Germinal center (tissue), 1 donor: ENCODE measurements at places on chromosomes 4 and X.
A peak's percentile ranks its signal among the peaks of the same experiment; 100 is the strongest.

DNA sequence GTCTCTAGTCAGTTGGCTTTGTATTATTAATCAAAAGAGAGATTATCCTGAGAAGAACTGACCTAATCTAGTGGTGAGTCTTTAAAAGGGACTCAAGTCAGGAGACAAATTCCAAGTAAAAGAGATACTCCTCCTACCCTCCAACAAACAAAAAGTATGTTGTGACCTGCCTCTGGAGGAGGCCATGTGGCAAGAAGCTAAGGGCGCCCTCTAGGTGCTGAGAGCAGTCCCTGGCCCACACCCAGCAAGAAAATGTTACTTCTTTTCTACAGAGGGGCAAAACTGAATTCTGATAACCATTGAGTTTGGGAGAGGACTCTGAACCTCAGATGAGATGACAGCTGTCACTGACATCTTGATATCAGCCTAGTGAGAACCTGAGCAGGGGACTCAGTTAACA, 953.6 kb upstream of the AGA start:
- no peak for DNase-seq

DNA sequence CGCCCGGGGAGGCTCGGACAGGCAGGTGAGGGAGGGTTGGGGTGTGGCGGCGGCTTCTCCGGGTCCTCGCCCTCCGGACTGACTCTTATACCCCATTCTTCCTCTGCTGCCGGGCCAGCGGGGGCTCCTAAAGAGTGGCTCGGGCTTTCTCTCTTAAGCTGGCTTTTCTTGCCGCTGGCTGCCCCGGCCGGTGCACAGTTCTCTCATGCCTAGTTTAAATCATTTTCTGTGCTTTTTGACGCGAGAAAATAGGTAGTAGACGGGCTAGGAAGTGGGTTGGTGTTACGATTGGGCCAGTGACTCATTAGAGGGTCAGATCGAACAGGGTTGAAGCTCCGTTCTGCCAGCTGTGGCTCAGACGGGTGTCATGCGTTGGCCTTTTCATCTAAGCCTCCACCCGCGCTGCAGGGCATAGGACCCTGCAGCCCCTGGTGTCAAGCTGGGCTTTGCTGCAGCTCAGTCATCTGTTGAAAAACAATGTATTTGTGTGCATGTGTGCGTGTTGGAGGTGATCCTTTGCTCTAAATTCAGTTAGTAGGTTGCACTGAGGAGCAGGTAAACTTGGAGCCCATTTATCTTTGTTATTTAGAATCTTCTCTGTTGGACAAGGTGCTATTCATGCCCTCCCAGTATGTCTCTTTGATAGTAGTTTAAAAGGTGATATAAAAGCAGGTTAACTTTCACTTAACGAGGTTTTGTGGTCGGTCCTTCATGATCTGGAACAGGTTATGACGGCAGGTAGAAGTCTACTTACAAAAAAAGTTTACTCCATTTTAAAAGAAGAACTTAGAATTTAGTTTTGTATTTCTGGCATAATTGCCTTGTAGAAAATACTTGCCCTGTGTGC, 802 bp downstream of the BMP2K start:
- DNase-seq = peak; percentile 56

- no peak for DNase-seq
These were observed 71.2 kb downstream of the SUPT20HL2 start for GRCh38 chrX:24242649-24243175.

GRCh38 chrX:139120760-139121159, 409.2 kb upstream of the FGF13 start:
- no peak for DNase-seq

GRCh38 chr4:40327340-40327739, 7.8 kb upstream of the CHRNA9 start:
- DNase-seq = no peak

DNA sequence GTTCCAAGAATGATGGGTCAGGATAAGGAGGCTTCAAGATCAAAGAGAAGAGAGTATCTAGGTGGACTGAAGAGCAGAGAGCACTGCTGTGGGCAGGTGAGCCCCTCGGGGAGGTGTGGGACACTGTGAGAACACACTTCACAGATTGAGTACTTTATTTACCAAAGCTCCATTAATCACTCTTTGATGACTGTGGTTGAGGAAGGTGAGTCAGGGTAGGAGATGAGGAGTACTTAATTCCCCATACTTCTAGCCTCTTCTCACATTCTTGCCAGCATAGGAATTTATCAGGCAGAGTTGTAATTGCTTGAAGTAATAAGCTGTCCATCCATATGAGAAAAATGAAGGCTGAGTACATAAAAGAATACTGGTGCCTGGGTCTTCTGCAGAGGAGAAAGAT, 375.3 kb downstream of the PCDH10 start:
- DNase-seq = no peak

DNA sequence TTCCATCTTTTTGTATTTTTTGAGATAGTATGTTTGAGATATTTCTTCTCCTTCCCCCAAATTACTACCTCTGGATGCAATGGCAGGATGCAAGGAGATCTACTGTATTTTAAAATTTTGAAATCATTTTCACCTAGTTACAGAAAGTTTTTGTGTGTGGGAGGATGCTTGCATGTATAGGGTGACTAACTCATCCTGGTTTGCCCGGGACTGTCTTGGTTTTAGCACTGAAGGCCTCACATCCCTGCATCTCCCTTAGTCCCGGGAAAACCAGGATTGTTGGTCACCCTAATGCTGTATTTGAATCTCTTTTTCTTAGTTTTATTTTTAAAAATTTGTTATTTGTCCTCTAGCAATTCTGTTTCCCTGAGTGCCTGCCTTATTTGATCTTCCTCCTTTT, 12.1 kb downstream of the SUPT20HL2 start:
- no peak for DNase-seq

- DNase-seq = no peak
These were observed 140.6 kb upstream of the ARX start for GRCh38 chrX:25156323-25156722.

DNA sequence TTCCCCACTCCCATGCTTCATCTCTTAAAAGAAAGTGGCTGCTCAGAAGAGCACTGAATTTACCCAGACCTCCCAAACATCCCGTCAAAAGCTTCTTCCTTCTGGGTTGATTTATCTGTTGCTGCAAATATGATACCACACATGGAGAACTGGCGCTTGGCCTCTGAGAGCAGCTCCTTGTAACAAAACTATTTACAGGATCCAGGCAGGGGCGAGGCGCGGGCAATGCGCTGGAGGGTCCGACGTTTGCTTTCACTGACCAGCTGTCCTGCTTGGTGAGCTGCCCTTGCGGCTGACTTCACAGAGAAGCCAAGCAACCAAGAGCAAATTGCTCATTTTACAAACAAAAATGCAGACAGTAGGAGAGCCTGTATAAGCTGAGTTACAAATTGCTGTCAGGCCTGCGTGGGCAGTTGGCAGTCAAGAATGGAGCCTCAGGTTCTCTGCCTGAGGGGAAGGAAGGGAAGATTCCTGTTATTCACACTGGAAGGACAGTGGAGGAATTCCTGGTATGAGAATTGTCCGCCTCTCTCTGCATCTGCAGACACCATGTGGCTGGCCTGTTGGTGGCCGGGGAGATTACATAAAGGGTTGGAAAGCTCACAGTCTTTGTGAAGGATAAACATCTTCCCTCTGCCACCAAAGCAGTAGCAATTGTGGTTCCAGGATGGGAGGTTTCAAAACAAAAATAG, 192.2 kb upstream of the LEF1 start:
- no peak for DNase-seq

DNA sequence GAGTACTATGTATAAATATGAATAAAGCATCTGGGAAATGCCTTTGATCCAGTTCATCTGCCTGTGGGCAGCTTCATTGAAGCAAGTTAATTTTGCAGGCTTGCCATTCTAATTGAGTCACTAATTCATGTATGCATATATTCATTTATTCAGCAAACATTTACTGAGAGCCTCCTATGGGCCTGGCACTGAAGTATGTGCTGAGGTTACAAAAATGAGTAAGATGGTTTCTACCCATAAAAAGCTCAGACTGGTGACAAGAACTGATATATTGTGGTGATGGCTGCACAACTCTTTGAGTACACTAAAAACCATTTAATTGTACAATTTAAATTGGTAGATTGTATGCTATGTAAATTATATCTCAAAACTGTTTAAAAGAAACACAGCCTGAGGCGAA, 1.1 kb upstream of the MRPL1 start:
- DNase-seq = no peak

DNA sequence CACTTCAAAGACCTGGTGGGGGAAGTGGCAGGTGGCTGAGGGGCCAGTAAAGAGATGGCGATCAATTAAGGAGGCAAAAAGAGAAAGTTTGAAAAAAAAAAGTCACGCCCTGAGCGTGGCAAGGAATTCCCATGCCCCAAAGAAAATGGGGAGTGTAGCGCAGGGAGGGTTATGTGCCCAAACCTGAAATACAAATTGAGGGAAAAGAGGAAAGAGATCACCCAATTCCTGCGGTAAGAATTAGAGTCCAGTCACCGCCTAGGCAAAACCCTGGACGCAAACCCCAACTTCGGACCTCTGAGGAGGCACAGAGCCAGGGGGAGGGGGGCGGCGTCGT, 595 bp downstream of the ENOX2 start:
- no peak for DNase-seq

DNA sequence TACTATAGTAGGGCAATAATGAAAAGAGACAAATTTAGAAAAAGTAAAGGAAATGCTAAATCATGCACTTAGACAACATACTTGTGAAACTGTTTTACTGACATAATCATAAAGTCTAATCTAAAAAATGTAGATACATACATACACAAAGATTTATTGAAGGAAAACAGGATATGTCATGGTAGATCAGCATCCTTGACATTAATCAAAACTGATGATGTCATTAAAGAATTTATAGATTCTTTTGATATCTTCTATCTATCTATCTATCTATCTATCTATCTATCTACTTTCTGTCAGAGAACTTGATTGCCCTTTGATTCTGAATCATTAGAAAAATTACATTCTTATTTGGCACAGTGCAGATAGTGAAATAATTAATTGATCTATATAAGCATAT, 311.3 kb downstream of the CCSER1 start:
- no peak for DNase-seq

- no peak for DNase-seq
These were observed 124.4 kb downstream of the KLHL13 start for GRCh38 chrX:117992192-117992723.

GRCh38 chr4:67687636-67688035, 13.3 kb downstream of the UBA6 start:
- DNase-seq = no peak

- no peak for DNase-seq
These were observed 173.1 kb upstream of the PITX2 start for GRCh38 chr4:110795971-110796370.

DNA sequence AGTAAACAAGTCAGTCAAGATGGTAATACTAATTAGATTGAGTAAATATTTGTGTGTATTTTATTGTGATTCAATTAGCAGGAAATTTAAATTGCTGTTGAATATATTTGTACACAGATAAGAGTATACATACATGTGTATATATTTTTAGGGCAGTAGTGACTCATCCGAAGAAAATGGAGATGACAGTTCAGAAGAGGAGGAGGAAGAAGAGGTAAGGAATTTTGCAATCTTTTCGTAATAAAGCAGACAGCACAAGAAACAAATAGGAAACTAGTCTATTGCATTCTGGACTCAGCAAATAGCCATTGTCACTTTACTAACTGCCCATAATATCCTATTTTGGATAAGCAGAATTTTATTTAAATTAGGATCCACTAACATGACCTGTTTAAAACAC, 6.6 kb downstream of the IBSP start:
- no peak for DNase-seq

DNA sequence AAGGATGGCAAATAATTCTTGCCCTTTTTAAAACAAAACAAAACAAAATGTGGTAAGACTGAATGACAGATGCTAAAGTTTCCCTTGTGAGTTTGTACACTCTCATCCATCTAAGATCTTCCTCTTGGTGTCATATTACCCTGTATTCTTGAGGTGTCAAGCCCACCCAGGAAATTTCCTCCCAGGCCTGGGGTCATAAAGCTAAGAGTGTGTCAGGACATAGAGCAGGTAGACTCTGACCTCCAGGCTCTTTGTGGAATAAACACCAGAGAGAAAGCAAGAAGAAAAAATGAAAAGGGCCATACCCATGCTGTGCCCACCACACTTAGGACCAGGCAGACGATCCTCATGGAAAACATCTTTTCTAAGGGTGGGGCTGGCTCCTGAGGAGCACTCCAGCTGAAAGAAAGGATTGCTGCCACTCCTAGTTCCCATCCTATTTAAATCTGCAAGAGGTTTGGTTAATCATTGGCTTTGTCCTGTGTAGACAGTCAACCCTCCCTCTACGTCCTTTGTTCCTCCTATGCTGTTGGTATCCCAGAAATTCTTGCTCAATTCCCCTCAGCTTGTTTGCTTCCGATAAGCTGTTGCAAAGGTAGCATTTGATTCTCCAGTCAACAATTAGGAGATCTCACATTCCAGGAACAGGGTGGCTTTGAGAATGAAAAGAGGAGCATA, at the start of gene FGA:
TSS of gene FGA (minus strand) at position 414 of the 678 bp plus-strand sequence. CDS start at position 359, 55 bp downstream.
- no peak for DNase-seq

DNA sequence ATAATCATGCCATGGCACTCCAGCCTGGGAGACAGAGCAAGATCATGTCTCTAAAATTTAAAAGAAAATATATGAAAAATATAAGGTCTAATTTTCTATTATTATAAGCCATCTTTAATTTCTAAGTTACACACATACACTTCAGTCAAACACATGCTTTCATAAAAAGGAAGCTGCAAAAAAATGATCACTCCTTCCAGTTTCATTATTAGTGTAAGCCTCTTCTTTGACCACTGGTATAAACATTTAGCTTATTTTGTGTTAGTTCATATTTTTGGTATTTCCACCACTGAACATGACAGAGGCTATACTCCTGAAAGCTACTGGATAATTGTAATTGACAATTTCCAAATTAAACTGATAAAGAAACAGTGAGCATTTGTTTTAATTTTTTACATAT, 163.3 kb upstream of the USP38 start:
- DNase-seq = peak; percentile 8

DNA sequence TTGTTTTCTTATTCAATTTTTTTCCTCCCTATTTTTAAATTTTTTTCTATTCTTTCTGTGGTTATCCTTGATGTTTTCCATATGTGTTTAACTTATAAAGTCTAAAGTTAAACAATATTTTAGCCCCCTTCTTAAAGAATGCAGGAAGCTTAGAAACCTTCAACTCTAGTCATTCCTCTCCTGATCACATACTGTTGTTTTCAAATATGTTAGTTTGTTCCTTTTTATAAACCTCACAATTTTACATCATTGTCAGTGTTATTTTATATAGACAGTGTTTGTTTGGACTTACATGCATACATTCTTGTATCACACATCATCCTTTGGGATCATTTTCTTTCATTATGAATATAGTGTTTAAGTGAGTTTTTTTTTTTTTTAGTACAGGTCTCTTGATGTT, 31.6 kb downstream of the KANTR start:
- DNase-seq = no peak

GRCh38 chr4:109645874-109646710, 57.2 kb downstream of the CASP6 start:
- DNase-seq = no peak

GRCh38 chr4:93066749-93067148, 761.8 kb upstream of the ATOH1 start:
- no peak for DNase-seq

DNA sequence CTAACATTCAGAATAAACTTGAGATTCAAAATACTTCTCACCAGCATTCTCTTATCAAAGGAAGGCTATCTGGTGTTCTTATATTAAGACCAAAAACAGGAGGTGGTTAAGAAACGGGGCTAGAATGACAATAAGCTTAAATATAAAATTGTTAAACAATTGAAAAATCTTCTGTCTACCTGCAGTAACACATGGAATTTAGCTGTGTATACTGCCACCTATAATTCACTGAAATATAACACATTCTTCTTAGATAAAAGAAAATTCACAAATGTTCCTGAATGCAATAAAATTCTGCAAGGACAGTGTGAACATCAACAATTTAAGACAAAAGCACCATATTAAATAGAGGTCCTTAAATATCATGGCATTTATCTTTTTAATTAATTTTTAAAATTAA, 11.5 kb upstream of the PCDH10 start:
- no peak for DNase-seq
